ENCODE measurements at places on chromosomes 6 and 20.

DNA sequence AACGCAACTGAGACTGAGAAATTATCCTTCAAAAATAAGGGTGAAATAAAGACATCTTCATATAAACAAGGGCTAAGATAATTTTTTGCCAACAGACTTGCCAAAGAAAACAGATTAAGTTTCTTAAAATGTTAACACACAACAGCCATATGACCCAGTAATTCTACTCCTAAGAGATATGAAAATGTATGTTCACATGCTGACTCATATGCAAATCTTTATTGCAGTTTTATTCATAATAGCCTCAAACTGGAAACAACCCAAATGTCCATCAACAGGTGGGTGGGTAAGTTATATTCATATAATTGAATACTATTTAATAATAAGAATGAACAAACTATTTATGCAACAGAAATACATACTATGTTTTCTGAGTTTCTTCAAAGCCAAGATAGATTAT is 140.1 kb downstream of the REV3L start:
- DNase-seq = no peak

DNA sequence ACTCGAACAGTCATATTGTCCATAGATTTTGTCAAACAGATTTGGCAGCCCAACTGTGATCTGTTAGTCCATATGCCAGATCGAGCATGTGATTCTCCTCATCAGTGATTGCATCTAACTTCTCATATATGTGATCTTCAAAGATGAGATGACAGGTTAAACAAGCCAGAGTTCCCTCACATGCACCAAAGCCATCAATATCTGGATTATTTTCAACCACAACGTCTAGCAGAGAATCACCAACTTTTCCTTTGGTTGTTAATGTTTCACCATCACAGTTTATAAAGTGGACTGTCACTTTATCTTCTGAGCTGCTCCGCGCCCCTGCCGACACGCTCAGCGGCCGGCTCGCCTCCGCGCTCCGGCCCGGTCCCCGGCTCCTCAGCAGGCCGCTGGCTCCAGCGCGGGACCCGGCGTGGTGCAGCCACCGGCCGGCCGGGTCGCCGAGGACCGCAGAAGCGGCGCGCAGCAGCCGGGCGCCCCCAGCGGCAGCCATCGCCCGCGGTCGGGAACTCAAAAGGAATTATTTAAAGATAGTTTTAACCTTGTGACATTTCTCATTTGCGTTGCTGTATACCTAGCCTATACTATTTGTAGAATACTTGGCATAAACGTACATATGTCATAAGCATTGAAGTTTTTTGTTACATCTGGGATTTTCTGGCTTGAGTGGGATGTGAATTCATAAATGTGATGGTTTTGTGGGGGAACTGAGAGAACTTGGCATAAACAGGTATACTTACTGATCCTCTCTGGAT is 40.1 kb upstream of the DYNLRB1 start:
- no peak for DNase-seq

GRCh38 chr6:36075656-36076055 is 48.0 kb downstream of the MAPK14 start:
- DNase-seq = no peak

- no peak for DNase-seq
Observed at GRCh38 chr6:152748843-152749242, 1.8 kb upstream of the VIP start.

DNA sequence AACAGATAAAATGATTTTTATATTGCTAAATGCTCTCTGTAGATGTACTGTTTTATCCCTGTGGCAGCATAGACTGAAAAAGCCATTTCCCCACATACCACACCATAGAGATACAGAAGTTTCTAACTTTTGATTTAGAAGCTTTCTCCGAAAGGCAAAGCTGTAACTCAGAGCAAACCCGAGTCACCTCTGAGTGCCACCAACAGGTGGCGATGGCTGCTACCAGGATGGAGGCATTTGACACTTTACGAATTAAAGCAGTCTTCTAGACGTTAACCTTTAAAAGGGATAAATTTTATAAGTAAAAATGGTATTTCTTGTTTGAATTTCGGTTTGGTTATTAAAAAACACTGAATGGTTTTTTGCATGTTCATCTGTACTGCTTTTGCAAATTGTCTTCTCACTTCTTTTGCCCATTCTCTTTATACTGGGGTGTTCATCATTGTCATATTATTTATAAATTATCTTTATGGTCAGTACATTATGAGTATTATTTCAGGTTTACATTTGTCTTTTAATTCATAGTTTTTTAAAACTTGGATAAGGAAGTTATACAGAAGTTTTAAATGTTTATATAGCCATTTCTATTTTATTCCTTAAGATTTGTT is 201.0 kb upstream of the CEP162 start:
- no peak for DNase-seq

DNA sequence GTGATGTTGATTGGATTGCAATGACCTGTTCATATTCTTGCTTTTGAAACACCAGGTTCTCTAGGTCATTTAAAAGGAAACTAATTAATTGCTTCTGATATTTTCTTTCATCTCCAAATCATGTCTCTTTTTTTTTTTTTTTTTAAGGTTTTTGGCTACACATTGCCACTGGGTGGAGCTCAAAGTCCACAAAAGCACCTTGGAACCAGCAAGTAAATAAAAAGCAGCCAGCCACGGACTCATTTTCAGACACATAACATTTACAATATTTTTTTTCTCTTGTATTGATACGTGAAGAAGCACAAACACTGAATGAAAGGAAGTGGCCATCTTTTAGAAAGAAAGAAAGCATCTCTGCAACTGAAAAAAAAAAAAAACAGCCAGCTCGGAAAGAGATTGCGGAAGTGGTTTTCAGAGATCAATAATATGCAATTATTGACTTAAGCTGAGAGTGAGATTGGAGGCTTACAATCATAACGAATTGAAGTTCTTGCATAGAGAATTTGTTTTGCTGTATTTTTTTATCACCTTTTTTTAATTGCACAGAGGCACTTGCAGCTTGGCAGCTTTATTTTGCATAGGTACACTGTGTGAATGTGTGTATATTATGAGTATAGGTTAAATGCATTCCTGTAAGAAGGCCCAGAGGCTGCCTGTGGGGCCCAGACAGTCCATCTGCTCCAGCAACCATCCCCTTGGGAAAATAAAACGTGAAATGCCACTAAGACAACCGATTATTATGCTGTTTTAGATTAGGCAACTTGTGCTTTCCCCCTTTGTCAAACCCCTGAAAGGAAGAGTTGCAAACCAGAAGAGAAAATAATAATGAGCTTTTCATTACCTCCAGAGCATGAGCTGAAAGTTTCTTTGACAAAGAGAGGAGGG is 28.2 kb downstream of the CGA start:
- no peak for DNase-seq

- DNase-seq = no peak
Observed at GRCh38 chr20:36548006-36548315, 6.6 kb downstream of the MYL9 start.

DNA sequence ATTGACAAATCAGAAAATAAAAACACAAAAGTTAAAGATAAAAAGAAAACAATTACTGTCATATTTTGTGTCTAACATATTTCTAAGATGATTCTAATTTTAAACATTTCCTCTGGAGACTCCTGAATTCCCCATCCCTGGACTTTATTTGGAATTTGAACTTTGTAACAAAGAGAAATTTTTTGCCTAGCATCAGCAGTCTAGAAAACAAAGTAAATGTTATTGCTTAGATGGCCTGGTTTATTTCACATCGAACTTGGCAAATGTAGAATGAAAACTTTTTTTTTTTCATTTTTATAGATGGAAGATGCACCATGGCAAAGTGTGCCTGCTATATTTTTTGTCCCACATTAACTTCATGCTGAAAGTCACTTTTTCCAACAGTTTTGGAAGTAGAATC is 159.1 kb downstream of the TBX18 start:
- DNase-seq = no peak

- no peak for DNase-seq
Observed at GRCh38 chr20:56360908-56361205, 2.1 kb downstream of the FAM210B start.

DNA sequence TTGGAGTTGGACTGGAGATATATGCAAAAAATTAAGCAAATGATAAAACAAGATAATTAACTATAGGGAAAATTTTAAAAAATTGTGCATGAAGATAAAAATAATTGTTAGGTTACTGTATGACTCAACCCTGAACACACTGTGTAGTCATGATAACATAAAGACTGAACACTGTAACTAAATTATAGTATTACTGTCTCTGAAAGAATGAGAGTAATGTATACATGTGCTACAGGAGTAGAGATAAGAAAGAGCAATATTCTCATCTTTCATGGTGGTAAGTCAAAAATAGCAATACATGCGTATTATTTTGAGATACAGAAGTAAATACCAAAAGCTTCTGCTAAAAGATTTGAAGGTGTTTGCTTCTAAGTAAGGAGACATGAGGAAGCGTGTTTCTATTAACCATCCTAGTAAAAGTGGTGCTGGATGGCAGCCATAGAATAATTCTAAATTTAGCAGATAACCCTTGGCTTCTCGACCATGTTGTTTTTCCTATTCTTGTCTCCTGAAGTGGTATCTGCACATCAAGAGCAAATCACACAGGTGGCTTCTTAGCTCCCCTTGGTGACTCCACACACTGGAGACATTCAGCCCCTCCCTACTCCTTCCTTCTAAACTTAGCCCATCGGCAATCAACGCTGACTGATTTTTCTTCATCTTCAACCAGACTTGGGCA is 390.6 kb upstream of the PLCB4 start:
- DNase-seq = no peak

DNA sequence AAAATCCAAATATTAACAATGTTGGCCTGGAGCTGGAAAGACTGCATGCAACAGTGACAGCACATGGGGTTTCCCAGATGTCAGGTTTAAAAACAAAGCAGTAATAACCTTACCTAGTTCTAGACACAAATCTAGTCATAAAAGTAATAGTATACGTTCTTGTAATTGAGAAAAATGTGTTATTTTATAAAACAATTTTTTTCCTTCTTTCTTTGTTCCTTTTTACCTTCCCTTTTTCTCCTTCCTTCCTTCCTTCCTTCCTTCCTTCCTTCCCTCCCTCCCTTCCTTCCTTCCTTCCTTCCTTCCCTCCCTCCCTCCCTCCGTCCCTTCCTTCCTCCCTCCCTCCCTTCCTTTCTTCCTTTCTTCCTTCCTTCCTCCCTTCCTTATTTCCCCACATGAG is 242.7 kb upstream of the PDE10A start:
- DNase-seq = no peak

DNA sequence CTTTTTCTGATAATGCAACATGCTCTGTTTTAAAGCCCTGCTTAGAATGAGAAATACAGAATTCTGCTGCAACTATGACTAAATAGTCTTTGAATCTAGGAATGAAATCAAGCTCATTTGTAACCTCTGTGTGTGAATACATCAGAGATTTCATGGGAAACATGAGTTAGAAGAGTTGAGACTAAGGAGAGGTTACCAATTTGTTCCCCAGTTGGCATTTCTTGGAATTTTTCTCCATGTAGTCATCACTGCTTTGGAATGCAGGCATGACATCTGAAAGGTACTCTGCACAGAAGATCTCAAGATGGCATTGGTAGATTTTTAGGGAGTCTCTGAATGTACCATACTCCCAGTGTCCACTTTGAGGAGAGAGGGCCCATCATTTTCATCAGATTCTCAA is 237.2 kb downstream of the TFAP2A start:
- DNase-seq = no peak

DNA sequence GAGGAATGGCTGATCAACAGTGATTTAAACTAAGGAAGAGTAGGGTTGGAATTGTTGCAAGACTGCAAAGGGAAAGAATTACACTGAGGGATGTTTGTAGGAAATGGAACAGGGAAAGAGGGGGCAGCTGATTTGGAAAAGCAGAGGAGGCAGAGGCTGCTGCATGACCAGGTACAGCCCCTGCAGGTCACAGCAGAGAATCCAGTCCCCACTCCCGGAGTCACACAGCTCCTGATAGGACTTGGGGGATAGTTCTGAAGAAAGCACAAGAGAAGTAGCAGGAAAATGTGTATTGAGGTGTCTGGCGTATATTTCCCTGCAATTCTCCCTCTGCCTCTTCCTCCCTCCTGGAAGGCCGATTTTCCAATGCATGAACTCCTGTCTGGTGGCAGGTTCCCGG is 92.5 kb upstream of the PDE10A start:
- DNase-seq = no peak

DNA sequence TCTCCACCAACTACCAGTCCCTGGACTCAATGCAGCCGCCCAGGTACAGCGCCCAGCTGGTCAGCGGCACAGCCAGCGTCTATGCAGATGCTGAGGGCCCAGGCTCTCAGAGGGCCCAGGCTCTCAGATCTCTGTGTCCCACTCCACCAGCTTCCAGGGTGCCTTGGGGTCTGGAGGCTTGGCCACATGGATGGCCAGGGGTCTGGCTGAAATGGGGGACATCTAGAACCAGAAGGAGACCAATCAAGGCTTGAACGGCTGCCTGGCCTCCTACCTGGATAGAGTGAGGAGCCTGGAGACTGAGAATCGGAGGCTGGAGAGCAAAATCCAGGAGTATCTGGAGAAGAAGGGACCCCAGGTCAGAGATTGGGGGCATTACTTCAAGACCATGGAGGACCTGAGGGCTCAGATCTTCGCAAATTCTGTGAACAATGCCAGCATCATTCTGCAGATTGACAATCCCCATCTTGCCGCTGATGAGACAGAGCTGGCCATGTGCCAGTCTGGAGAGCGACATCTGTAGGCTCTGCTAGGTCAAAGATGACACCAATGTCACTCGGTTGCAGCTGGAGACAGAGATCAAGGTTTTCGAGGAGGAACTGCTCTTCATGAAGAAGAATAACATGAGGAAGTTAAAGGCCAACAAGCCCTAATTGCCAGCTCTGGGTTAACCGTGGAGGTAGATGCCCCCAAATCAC is 44.1 kb upstream of the GRM4 start:
- no peak for DNase-seq

DNA sequence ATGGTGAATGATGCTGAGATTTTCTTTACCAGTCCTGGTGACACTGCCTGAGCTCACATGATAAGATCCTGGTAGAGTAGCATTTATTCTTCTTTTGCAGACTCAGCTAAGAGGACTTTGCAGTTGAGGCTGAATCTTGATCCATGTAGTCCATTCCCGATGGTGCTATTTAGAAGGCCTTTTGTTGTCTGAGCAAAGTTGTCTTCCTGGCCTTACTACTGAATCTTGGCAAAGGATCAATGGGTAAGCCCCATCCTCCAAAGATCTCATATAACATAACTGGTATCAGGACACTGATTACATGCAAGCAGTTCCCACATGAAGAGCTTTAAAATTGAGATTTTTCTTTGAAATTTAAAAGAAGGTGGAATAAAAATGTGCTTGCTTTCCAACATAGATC is 291.6 kb downstream of the SOX4 start:
- DNase-seq = no peak

GRCh38 chr20:38090061-38090460 is 56.5 kb downstream of the RPRD1B start:
- no peak for DNase-seq

DNA sequence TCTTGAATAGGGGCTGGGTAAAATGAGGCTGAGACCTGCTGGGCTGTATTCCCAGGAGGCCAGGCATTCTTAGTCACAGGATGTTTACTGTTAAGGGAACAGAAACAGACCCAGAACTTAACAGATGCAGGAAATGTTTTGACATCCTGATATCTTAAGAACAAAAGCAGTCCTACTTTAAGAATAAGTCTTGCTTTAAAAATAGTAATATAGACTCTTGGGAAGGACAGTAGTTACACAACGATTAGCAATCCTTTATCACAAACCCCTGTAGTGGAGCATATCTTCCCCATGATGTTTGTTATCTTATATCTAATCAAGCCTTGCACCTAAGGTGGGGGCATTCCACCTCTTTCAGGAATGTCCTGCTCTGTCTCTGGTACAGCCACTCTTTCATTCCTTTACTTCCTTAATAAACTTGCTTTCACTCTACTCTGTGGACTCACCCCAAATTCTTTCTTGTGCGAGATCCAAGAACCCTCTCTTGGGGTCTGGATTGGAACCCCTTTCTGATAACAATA is 493.7 kb upstream of the SULF2 start:
- DNase-seq = no peak
